ENCODE measurements at places on chromosomes 2 and 18. TPM values are rescaled to one million over a fixed set of nuclear protein-coding genes. Genes with fewer than 3 reads are reported as not detected.

The CNTNAP5 gene
- total RNA-seq, result not detected

DNA sequence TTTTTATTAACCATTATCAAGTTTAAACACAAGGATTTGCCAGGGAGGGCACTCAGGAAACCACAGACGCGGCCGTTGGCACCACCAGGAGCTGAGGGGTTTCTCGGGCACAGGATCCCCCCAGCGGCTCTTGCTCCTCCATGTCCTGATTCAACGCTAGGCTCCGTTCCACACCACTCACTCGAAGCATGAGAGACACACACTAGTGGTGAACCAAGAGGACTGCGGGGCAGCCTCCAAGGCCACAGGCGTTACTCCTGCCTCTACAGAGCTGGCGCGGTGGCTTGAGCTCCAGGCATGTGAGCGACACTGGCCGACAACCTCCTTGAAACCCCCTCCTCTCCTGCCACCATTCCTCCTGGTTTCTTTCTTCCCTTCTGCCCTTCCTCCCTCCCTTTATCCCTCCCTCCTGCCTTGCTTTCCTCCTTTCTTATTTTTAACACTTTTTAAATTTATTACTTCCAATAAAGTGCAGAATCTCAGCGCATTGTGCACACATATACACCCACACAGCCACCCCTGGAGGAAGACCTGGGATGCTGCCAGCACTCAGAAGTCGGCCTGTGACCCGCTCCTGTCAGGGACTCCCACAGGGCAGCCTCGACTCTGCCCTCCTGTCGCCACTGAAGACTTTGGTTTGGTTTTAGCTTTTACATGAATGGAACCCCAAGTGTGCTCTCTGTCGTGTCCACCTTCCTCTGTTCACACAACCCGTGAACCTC is 21.7 kb downstream of the COX7A2L start:
- H3K36me3 ChIP-seq, result no peaks in the 10 kb centered on the region
- no peaks in the 10 kb centered on the region for H3K4me1 ChIP-seq
- H3K27me3 ChIP-seq, result no peaks in the 10 kb centered on the region
- no peak overlapping the region for H3K4me3 ChIP-seq

GRCh38 chr2:10255189-10256030 is 47.3 kb upstream of the HPCAL1 start:
- peak; percentile 31 for DNase-seq
- H3K4me3 ChIP-seq, result no peak overlapping the region
- H3K27ac ChIP-seq, result no peak overlapping the region
- no peaks in the 10 kb centered on the region for H3K4me1 ChIP-seq

DNA sequence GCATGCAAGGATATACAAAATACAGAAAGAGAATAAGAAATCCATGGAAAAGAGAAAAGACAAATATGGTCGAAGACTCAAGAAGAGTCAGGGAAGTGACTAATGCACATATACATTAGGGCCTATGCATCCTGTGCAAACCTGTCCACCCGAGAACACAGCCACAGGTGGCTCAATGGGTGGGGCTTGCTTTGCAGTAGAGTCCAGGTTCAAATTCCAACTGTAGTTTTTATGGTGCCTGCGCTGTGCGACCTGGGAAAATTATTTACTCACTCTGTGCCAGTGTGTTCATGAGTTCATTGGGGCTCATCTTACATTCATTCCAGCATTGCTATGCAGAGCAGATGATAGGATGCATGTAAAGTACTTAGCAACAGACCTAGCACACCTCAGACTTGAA is 244.7 kb downstream of the CTNNA2 start:
- no peak for DNase-seq
- no peak overlapping the region for H3K4me3 ChIP-seq
- H3K36me3 ChIP-seq, result no peaks in the 10 kb centered on the region
- no peaks in the 10 kb centered on the region for H3K27me3 ChIP-seq
- H3K27ac ChIP-seq, result no peak overlapping the region

The CCDC68 gene
- total RNA-seq, result 4.4 TPM

DNA sequence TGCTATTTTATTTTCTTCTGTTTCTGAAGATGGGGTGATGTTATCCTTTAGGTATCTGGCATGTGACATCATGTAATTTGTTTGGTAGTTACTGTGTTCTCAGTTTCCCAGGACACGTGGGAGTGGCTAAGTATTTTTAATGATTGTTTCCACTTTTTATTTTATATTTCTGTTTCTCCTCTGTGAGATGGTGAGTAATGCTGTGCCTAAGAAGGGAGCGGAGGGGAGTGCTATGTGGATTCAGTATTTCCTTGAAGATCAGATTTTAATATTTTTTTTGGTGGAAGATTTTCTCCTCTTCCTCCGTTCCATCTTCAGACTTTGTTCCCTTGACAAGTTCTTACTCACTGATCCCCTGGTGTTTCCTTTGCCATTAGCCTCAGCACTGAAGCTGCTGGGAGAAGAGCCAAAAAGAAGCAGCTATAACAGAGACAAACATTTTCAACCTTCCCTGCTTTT is 180.0 kb upstream of the MMADHC start:
- no peak for DNase-seq
- peaks cover 2% of the 10 kb centered on the region for H3K4me1 ChIP-seq
- H3K27me3 ChIP-seq, result no peaks in the 10 kb centered on the region
- H3K4me3 ChIP-seq, result no peak overlapping the region
- no peak overlapping the region for H3K27ac ChIP-seq

Measured in aorta (tissue), 5 donors.